Mammary epithelial cell (primary cell): ENCODE measurements at places on chromosomes 13 and 19. TPM values are rescaled to one million over a fixed set of nuclear protein-coding genes. Genes with fewer than 3 reads are reported as not detected.

The FFAR3 gene
- not detected for polyA plus RNA-seq

The RB1 gene
- 25.0 TPM for polyA plus RNA-seq

The PTPRH gene
- 0.12 TPM for polyA plus RNA-seq

The IGSF23 gene
- polyA plus RNA-seq: not detected

The CEACAM3 gene
- polyA plus RNA-seq: not detected
